ENCODE measurements at places on chromosomes 11 and 22.
A peak's percentile ranks its signal among the peaks of the same experiment; 100 is the strongest.

GRCh38 chr11:128825050-128825784, 41.9 kb downstream of the KCNJ1 start:
- DNase-seq: no peak

DNA sequence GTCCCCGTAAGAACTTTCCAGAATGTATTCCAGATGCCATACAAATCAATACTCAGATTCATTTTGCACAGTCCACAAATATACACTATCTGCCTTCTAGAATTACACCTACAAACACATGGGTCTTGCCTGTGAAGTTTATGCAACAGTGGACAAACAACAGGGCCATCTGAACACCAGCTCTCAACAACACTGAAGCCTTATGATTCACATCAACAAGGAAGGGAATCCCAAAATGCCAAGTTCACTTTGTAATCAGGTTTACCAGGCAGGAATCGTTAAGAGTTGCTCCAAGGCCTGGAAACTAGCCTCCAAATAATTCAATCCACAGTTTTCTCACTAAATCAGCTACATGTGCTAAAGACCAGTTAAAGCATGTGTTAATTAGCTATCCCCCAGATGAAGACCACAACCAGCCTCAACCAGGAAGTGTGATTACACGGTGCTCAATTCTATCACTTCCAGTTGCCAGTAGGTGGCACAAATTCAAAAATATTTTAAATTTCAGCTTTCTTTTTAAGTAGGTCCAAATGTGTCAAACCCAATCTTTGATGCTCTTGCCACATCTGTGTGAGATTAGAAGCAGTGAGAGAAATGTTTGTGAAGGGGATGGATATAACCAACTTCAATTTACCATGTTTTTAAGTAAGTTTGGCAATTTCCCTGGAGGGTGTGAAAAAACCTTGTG, 139.1 kb upstream of the BDNF start:
- DNase-seq: no peak

DNA sequence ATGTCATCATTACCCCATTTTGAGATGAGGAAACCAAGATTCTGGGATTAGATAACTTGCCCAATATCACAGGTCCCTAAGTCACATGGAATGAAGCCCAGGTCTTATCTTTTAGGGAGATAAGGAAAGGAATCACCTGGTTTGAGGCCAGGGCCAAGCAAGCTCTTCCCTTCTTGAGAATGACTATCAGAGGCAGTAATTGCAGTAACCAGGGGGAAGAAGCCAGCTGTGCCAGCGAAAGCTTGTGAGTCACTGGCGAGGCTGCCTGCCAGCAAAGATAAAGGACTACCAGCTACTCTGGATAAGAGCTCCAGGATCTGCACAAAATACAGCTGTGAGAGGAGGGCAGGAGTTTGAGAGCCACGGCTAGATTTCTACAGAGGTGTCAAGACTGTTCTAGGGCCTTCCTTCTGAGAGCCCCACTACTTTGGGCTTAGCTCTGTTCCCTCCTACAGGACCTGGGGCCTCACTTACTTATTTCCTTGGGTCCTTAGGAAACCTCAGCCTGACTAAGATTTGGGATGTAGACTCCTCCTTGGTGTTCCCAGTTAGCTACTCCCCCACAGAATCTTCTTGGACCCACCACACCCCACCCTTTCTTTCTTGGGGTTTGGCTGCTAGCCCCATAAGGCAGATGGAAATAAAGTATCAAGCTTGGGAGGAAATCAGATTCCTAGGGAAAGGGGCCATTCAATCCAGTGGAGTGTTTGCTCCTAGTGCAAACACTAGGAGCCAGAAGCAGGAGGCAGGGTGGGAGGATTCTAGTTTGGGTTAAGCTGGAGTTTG, 9.7 kb upstream of the CCKBR start:
- no peak for DNase-seq

GRCh38 chr11:72621008-72621610, 53.1 kb downstream of the PDE2A start:
- DNase-seq: peak; percentile 29

DNA sequence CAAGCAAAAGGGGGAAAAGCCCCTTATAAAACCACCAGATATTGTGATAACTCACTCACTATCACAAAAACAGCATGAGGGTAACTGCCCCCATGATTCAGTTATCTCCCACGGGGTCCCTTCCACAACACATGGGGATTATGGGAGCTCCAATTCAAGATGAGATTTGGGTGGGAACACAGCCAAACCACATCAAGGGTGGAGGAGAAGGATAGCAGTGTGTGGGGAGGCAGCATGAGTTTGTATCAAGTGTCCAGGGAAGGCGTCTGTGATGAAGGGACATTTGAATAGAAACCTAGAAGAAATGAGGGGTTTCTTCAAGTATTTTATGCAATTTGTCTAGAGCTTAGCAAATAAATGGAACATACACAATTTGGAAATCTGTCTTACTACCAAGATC, 98.2 kb downstream of the SLC1A2 start:
- peak; percentile 11 for DNase-seq

DNA sequence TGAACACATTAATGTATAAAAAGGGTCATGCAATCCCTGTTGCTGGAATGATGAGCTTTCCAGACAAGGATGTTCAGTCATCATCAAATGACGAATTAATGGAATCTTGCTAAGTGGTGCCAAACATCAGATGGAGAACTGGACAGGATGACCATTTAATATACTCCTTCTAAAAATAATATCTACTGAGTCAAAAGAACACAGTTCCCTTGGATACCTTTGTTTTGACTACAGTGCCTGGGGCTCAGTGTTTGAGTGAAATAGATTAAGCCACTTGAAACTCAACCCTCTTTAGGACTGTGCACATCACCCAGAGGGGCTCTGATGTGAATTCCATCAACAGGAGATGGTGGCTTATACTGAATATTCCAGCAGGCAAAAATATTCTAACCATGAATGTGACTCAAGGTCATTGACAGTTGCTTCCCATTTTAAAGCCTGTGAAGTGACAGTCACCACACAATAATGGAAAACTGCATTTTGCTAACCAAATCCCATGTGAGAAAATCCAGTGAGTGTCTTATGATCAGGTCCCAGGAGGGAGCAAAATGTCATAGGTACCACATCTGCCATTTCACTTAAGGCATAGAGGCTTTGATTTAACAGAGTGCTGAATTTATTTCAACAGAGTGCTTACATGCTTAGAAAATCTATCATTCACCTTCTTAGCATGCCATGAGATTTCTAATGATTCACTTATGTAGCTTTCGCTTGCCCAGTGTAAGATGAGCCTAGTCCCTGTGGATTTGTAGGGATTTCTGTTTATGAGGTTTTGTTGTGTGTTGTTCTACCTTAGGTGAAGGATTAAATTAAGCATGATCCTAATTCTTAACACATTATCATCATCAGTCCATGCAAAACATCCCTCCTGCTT, 41.3 kb upstream of the SLN start:
- DNase-seq: no peak

- no peak for DNase-seq
Measured at GRCh38 chr22:43928908-43929307, 5.3 kb downstream of the PNPLA3 start.

GRCh38 chr11:120095516-120095915, 42.4 kb downstream of the TRIM29 start:
- DNase-seq: no peak

DNA sequence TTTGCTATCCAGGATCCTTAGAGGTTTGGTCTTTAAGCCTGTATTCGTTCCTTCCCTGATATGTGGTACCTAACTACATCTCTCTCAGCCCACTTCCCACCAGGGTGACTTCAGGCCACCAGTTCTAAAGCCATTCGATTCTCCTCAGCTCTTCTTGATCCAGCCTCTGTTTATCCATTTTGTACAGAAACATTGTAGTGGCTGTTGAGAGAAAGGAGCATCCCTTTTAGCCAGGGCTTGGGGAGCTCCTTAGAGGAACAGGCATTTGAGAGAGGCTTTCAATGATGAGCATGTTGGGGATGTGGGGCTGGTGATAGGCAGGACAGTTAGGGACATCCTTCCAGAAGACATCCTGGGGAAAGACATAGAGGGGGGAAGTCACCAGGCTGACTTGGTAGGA, 17.9 kb downstream of the UBE2L3 start:
- DNase-seq: no peak

GRCh38 chr22:49724030-49724892, 103.4 kb downstream of the BRD1 start:
- no peak for DNase-seq

GRCh38 chr22:29062286-29062821, 723 bp upstream of the C22orf31 start:
- DNase-seq: no peak

- peak; percentile 35 for DNase-seq
Measured at GRCh38 chr11:84564180-84564866, 1062.8 kb downstream of the DLG2 start.

- no peak for DNase-seq
Measured at GRCh38 chr11:130160498-130161155, 1.0 kb downstream of the ST14 start.

DNA sequence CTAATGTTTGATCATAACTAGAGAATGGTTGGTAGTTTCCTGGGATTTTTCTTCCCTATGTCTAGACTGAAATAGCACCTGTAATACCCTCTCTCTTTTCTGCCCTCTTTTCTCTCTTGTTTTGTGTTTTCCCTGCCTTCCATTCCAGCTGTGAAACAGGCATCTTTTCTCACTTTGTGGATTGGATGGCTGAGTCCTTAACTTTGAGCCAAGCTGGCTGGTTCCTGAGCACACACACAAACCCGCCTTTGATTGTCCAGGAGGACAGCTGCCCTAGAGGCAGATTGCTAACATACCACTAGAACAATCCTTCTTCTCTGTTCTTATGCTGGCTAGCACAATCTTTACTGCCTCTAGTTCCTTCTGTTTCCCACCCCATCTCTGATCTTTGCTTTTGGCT, 17.7 kb downstream of the CTNND1 start:
- no peak for DNase-seq

DNA sequence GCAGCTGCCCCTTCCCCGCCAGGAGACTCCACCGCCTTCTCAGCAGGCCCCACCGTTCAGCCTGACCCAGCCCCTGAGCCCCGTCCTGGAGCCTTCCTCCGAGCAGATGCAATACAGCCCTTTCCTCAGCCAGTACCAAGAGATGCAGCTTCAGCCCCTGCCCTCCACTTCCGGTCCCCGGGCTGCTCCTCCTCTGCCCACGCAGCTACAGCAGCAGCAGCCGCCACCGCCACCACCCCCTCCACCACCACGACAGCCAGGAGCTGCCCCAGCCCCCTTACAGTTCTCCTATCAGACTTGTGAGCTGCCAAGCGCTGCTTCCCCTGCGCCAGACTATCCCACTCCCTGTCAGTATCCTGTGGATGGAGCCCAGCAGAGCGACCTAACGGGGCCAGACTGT, 42.6 kb downstream of the PPP2R1B start:
- no peak for DNase-seq

DNA sequence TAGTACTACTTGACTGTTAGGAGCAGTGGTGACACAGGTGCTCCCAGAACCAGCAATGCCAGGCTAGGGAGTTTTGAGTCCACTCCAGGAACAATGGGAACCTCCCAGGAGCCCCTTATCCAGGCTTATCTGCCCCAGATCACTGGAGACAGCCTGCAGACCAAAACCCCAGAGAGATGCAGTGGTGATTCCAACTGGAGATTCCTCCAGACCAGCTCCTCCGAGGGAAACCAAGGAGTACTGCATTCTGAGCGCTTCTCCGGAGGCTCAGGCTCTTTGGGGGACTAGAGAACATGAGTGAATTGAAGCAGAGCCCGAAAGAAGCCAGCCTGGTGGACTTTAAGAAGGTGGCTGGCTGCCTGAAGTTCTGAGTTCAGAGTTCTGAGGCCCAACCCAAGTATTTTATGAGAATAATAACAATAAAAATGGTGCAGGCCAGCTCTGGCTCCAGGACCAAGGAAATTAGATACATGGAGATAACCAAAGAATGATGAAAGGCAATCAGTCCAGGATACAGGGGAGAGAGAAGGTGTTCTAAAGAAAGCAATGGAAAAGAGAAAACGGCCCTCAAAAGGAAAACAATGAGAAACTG, 1.3 kb upstream of the TMEM25 start:
- no peak for DNase-seq

DNA sequence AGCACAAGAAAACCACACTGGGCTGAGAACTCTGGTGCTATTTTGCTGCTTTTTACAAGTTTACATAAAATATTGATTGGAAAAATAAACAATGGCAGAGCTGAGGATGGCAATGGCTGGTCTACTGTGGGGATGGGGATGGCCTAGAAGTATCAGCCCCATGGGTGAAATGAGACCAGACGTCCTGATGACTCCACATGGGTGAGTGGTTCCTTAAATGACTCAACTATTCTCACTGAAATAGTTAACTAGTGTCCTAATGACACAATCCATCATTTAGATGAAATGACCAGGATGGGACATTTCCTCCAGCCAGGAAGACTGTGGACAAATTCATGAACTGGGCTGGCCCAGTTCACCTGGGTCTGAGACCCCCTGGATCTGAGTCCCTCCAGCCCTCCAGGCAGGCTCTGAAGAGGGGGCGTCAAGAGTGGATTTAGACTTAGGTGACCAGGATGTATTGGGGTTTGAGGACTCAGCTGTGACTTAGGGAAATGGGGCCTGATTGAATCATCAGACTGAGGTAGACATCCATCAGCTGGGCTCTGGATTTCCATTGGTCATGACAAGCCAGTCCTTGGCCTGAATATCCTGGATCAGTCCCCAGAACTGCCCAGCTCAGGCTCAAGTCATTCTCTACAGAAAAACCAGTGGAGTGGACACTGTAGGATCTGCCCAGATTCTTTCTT, 98.2 kb upstream of the IGLL5 start:
- no peak for DNase-seq

GRCh38 chr11:13288375-13289029, 10.9 kb downstream of the BMAL1 start:
- DNase-seq: no peak

DNA sequence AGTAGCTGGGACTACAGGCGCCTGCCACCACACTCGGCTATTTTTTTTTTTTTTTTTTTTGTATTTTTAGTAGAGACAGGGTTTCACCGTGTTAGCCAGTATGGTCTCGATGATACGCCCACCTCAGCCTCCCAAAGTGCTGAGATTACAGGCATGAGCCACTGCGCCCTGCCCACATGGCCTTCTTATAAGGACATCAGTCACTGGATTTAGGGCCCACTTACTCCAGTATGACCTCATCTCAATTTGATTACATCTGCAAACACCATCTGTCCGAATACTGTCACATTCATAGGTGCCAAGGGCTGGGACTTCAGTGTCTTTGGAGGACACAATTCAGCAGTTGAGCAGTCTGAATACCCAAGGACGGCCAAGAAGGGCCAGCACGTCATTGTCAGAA, 8.2 kb upstream of the PRR5 start:
- no peak for DNase-seq

GRCh38 chr11:31323145-31323544, 46.4 kb downstream of the DCDC1 start:
- no peak for DNase-seq

- no peak for DNase-seq
Measured at GRCh38 chr11:36509201-36509639, 852 bp downstream of the TRAF6 start.

GRCh38 chr22:31178859-31179258, 18.9 kb downstream of the RNF185 start:
- DNase-seq: no peak

GRCh38 chr11:64923944-64924909, at the start of gene PPP2R5B:
Gene PPP2R5B, plus strand, starts transcription at chr11:64924689. Its CDS starts 1,046 bp downstream, at chr11:64925735.
- peak; percentile 91 for DNase-seq

All from DND-41 (cell line).